ENCODE measurements at places on chromosomes 2 and 18.

- DNase-seq: no peak
Measured at GRCh38 chr2:112151271-112151670, 13.1 kb downstream of the FBLN7 start.

- DNase-seq: no peak
Measured at GRCh38 chr2:9261231-9261883, 54.7 kb downstream of the ASAP2 start.

- DNase-seq: no peak
Measured at GRCh38 chr2:174691201-174691779, 73.0 kb downstream of the CHRNA1 start.

- DNase-seq: no peak
Measured at GRCh38 chr2:105313877-105314276, 15.7 kb downstream of the TGFBRAP1 start.

DNA sequence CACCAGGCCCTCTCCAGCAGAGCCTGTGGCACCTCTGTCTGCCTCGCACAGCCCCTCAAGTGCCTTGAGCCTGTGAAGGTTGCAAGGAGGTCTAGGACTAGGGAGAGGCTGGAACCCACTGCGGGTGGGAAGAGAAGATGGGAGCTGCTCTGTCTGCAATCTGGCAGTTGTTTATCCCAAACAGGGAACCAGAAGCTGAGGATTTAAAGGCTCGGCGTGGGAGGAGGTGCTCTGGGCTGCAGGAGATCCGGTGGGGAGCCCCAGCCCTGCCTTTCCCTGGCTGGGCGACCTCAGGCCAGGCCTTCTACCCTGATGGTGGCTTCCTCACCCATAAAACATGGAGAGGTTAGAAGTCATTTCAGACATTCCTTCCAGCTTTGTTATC, 174.1 kb downstream of the SMAD7 start:
- DNase-seq: no peak

- no peak for DNase-seq
Measured at GRCh38 chr2:112147382-112148168, 9.4 kb downstream of the FBLN7 start.

- DNase-seq: no peak
Measured at GRCh38 chr2:162382278-162382677, 38.3 kb downstream of the GCA start.

- no peak for DNase-seq
Measured at GRCh38 chr2:158097481-158097880, 4.2 kb upstream of the UPP2 start.

DNA sequence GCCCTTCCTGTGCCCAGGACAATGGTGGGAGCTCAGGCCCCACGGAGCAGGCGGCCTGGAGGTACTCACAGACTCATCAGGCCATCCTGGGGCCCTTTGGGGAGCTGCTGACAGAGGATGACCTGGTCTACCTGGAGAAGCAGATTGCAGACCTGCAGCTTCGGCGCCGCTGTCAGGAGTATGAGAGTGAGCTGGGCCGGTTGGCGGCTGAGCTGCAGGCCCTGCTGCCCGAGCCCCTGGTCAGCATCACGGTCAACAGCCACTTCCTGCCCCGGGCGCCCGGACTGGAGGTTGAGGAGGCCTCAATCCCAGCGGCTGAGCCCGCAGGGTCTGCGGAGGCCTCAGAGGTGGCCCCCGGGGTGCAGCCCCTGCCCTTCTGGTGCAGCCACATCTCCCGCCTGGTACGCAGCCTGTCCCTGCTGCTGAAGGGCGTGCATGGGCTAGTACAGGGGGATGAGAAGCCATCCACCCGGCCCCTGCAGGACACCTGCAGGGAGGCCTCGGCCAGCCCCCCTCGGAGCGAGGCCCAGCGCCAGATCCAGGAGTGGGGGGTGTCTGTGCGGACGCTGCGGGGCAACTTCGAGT, 8.3 kb upstream of the KLHL30 start:
- DNase-seq: no peak

DNA sequence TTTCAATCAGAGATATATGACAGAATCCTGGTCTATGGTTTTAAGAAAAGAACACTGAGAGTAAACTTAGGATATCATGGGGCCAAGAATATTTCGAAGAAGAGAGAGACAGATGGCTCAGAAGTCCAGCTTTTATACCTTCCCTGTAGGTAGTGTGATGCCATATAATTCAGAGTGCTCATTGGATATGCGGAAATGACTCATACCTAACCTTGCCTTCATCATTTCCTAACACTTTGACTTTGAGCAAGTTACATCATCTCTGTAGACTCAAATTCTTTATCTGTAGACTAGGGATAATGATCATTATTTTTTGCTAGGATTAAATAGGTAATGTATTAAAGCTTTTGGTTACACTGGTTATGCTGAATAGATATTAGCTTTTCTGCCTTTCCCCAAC, 461.6 kb upstream of the CNTNAP5 start:
- DNase-seq: no peak

DNA sequence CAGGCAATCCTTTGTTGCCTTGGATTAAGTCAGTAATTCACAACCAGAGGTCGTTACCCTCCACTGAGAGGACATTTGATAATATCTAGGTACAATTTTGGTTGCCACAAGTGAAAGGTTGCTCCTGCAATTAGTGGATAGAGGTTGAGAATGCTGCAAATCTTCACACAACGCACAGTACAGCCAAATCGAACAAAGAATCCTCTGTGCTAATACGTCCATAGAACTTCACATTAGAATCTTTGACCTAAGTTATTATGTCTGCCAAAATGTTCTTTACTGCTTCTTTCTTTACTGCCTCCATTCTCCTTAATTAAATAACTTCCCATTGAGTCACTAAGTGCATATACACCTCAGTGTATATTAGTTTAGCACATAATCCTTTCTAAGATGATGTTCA, 879.5 kb downstream of the TRIB2 start:
- no peak for DNase-seq

DNA sequence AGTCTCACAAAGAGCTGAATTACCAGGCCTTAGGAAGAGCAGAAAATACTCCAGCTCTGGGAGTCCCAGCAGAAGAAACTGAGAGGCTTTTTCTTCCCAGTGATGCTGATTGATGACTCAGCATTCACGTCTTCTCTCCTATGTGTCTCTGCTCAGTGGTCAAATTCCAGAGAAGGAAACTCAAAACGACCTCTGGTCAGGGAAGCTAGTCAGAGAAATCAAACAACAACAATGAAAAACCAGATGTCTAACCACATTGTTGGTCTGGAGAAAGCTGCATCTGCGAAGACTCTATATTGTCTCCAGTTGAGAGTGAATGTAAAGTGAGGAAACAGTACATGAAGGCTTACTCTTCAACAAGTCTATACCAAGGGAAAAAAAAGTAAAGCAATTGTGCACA, 28.6 kb upstream of the CERS6 start:
- DNase-seq: no peak

- DNase-seq: no peak
Measured at GRCh38 chr2:67485431-67485830, 88.3 kb downstream of the ETAA1 start.

GRCh38 chr18:48819276-48819675, 131.5 kb downstream of the SMAD7 start:
- DNase-seq: no peak

GRCh38 chr2:232950751-232951150, 62.3 kb downstream of the NGEF start:
- no peak for DNase-seq

- DNase-seq: peak; percentile 83
Measured at GRCh38 chr2:9799729-9800632, 43.3 kb upstream of the TAF1B start.

GRCh38 chr2:56287974-56288373, 104.2 kb downstream of the CCDC85A start:
- no peak for DNase-seq

DNA sequence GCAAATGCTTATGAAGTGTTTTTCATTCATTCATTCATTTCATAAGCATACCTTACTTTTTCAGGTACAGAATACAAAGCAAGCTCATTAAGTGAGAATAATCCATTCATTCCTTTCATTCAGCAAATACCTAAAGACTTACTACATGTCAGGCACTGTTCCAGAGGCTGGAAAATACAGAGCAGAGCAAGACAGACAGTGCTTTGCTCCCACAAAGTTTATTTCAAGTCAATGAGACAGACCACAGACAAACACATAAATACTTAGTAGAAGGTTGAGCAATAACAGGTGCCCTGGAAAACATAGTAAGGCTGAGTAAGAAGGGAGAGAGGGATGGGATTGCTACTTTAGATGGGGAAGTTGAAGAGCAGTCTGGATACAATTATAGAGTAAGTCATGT, 309.8 kb downstream of the C1D start:
- no peak for DNase-seq

DNA sequence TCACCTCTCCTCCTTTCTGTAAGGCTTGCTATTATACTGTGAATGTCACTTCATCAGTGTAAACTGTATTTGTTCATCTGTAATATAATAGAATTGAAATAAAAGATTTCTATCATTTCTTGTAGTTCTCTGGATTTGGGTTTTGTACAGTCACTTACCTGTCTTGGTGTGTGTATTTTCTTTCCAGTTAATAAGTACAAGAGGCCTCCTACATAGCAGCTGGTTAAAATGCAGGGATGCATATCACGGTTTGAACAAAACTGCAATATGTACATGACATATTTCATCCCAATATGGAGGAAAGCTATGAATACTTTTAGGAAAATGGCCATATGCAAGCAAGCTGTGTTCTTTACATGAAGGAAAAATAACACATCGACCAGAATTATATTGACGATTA, 5.4 kb upstream of the STAT1 start:
- DNase-seq: no peak

DNA sequence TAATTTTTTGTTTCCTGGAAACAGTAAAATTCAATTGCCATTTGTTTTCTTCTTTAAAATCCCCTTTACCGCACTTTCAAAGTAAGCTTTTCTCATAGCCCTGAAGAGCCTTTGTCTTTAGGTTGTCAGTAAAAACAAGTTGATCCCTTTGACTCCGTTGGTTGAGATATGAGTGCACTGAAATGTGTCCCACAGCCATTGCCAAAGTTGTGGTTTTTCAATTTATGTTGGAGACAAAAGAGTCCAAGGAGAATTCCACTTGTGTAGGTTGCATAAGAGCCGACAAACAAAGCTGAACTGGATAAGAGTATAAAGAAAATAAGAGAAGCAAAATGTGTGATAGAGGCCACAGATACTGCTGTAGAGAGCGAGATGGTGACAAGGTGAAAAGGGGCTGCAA, 26.1 kb upstream of the HNMT start:
- DNase-seq: no peak

DNA sequence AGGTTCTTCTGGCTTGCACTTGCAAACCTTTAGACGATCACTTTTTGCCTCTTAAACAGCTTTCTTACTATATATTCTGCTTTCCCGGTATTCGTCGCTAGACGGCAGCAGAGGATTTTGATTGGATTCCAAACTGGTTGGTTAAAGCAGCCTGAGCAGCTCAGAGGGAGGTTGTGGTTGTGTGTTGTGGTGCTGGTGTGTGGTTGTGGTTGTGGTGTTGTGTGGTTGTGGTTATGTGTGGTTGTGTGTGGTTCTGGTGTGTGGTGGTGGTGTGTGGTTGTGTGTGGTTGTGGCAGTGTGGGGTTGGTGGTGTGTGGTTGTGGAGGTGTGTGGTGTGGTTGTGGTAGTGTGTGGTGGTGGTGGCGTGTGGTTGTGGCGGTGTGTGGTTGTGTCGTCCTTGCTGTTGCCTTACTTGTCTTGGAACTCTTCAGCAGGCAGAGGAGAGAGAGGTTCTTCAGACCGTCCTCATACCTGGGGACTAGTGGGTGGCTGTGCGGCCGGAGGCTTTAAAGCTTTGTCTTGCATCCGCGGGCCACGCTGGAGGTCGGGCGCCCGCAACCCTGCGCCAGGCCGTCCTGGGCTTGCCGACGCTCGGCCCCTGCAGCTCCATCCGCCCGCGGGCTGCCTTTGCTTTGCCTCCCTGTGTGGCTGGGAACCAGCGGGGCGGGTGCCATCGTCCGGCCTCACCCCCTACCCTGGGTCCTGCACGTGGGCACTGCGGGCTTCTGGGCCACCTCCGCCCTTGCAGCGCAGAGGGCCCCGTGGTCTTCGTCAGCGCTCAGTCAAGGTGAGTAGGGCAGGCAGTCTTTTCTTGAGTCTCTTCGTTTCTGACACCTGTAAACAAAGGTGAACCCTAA, 190.8 kb downstream of the ARHGAP28 start:
- peak; percentile 81 for DNase-seq

- DNase-seq: no peak
Measured at GRCh38 chr2:12265646-12266045, 451.1 kb upstream of the TRIB2 start.

DNA sequence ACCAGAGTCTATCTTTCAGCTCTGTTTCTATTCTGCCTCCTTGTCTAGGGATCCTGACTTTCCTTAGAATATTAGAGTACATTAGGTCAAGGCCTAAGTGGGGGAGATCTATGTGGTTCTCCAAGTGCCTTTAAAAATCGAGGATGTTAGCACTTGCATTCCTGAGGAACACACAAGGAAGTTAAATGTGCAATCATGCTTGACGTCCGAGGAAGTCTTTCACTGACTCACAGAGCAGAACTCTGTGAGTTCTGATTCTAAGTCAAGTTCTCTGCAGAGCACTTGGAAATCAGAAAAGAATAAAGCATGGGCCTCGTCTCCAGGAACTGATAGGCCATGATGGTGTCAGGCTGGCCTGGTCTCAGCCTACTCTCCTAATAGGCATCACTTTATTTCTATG, 17.2 kb downstream of the FHOD3 start:
- DNase-seq: no peak

DNA sequence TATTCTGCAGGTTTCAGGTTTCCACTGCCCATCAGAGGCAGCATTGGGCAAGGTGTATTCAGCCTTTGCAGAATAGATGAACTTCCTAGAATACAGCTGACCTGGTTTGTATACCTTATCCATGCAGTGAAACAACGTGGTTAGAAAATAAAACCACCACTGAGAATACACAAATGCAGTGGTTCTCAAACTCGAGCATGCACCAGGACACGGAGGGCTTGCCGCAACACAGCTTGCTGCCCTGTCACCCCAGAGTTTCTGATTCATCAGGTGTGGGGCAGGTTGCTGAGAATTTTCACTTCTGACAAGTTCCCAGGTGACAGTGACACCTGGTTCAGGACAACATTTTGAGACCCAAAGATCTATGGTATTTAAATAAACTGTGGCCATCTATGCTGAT, 23.4 kb upstream of the C1D start:
- DNase-seq: no peak
